ENCODE measurements at places on chromosomes 4 and X.

- no peak for DNase-seq
Measured at GRCh38 chrX:31123335-31123734, 51.5 kb upstream of the FTHL17 start.

DNA sequence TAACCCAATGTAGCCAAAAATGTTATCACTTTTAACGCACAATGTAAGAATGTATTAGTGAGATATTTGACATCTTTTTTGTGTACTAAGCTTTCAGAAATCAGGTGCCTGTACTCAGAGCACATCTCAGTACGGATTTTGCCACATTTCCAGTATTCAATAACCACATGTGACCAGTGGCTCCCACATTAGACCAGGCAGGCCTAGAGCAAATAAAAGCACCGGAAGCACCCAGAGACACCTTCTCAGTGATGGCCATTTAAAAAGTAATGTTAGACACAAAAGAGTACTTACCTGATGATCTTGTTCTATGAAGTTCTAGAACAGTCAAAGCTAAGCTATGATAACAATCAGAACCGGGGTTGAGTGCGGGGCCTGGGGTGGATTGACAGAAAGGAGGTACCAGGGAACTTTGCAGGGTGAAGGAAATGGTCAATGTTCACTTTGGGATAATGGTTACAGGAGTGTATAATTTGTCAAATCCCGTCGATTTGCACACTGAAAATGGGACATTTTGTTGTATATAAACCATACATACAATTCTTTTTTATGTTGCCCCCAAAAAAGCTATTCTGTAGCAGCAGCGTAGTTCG is 1.2 kb downstream of the CTPS2 start:
- DNase-seq, result peak; percentile 20

- DNase-seq, result no peak
Measured at GRCh38 chrX:11908371-11908770, 150.3 kb downstream of the MSL3 start.

- no peak for DNase-seq
Measured at GRCh38 chr4:2905544-2905943, 57.7 kb downstream of the NOP14 start.

DNA sequence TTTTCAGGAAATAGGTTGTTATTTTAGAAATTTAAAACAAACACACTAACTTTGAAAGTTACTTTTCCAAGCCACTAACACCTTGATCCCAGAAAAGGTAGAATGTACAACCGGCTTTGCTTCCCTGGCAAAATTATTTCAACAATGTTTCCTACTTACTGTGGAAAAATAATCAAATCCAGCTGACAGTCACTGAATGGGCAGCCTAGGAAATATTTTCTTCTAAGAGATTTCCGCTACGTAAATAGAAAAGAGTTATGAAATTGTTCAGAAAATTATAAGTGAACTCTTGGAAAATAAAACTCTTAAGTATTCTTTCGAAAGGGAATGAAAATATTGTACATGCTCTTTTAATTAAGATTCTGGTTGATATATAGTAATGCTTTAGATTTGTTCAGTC is 195.7 kb downstream of the GASK1B start:
- DNase-seq, result no peak

DNA sequence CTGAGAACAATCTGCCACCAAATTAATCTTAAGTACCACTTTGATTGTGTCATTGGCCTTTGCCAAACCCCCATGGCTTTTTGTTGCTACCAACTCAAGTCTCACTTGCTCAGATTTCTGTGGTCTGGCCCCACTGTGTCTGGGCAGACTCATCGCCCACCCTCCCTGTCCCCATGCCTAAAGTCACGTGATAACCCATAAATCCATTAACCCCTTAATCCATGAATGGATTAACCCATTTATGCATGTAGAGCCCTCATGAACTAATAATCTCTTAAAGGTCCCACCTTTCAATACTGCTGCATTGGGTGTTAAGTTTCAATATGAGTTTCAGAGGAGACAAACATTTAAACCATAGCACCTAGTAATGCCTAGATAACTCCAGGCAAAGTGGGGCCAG is 78.5 kb upstream of the BLTP1 start:
- DNase-seq, result no peak

- peak; percentile 57 for DNase-seq
Measured at GRCh38 chr4:2651998-2652397, 104.1 kb downstream of the TNIP2 start.

DNA sequence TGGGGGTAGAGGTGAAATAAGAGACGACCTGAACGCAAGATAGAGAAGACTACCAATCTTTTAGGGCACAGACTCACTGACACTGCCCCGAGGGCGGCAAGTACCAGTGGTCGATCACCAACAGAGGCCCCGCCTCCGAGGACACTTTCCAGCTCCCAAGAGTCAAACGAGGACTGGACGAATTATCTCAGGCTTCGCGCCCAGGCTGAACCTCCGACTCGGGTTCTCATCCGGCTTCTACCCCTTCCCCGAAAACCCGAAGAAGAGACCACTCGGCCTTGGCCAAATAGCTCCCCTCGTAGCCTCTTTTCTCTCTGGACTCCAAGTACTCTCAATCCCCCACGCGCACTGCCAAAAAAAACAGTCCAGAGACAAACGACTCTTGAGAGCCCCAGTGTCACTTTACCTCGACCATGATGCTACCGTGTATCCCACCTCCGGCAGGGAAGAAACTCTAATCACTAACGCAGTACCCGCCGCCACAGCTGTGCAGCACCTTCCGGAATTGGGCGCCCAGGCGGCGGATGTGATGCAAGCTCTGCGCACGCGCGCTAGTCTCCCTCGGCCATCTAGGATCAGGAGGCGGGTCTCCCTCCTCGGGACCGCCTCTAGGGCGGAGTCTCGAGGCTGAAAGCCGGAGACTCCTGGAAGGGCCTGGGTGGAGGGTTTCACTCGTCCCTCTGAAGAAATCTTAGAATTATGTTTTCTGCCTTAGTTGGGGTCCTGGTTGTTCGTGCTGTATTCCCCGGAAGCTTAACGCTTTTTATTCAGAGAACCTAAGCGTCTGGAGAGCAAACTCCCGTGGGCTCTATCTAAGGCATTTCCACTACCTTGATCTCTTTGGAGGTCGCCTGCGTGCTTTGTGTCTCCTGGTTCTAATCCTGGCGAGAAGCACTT is at the start of gene PLRG1:
Gene PLRG1 (minus strand): TSS at position 507 of the 897 bp plus-strand sequence. CDS start 92 bp downstream, at position 415.
- peak; percentile 68 for DNase-seq

GRCh38 chr4:140857111-140857510 is 100.9 kb upstream of the TBC1D9 start:
- DNase-seq, result no peak

DNA sequence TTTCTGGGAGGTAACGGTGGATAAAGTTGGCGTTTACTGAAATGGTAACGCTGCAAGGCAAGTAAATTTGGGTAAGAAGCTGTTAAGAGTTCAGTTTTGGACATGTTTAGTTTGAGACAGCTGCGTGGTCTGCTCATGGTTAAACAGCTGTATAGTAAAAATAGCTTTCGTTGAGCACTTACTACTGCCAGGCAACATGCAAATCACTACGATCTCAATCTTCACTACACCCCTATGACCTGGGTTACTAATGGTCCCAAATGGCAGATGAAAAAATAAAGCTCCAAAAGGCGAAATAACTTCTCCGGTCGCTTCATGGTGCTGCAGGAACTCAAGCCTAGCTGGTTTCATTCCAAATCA is 22.2 kb downstream of the FABP2 start:
- no peak for DNase-seq

- no peak for DNase-seq
Measured at GRCh38 chrX:123339221-123339905, 155.3 kb downstream of the GRIA3 start.

- DNase-seq, result peak; percentile 3
Measured at GRCh38 chr4:111435986-111436744, 709.1 kb upstream of the FAM241A start.

DNA sequence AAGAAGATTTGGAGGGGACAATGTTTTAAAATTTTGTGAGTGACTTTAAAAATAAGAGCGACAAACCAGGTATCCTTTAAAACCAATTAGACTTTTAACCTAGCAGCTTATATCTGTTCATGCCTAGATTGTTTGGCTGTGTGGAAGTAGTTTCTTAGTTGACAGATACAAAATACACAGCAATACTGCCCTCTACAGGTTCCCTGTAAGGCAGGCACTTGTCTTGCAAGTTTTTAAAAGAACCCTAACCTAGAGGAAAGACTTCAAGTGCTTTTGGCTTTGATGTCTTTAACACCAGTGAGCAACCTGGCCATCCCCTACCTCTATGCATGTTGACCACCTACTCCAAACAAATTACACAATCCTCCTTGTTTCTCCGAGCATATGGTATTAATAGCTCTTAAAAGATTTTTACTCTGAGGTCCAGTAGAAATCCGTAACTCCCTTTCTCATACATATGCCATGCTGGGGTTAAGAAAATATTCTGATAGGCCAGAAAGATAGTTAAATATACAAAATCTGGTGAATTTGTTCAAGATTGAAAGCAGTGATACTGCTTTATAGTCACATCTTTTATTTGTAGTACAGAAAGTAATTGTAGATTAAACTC is 273.0 kb downstream of the ARHGAP24 start:
- peak; percentile 87 for DNase-seq

DNA sequence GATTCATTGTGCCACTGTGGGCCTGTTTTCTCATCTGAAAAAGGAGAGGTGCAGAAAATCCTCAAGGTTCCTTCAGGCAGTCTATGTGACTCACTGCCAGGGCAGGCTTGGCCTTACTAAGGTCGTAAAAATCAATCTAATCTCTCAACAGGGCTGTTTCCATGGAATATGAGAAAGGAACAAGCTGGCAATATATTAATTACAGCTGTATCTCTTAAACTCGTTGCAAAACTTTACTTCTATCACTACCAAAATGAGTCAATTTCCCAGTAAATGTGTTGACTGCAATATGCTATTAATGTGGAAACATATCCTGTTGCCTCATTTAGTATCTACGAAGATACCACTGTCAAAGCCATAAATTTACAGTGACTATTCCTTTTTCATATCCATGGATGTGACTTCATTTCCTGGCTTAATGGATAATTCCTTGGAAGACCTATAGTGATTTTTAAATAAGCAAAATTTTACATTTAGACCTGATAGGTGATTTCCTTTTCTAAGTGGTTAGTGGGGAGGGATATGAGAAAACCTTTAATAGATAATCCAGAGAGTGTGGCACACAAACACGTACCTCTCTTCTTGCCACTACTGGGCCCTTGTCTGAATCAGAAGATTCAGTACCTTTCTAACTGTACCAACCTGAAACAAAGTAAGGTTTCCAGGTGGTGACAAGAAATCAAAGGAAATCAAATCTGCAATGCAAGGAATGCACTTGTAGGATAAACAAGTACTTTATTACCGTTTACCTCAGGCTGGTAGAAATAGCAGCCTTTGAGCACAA is 127.4 kb upstream of the FTHL17 start:
- DNase-seq, result no peak

- no peak for DNase-seq
Measured at GRCh38 chr4:123421227-123421936, 24.8 kb downstream of the SPRY1 start.

- no peak for DNase-seq
Measured at GRCh38 chr4:112510291-112511092, 5.5 kb downstream of the NEUROG2 start.

- DNase-seq, result no peak
Measured at GRCh38 chr4:154164931-154165839, 326.4 kb downstream of the DCHS2 start.

DNA sequence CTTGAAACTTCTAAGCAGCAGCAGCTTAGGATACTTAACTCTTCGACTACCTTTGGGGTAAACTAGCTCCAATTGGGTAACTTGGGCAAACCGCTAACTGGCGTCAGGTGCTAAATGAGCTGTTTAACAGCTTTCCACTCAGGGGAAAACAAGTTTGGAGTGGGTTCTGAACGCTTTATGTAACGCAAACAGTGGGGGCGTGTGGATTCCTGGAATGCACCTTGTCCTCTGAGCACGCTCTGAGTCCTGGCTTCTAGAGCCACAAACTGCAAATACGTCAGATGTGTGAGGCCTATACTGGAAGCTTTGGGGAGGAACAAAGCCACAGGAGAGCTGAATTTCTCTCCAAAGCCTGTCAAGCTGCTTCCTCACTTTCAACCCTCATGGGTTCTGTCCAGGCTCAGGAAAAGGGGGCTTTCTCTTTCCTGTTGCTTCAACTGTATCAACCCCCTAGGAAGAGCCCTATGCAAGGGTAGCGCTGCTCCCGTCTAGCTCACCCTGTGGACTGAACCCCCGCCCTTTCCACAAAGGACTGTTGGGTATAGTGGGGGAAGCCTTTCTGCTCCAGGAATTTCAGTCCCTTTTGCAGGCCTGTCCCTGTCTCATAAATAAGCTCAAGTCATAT is 4.5 kb upstream of the WDR1 start:
- DNase-seq, result no peak

DNA sequence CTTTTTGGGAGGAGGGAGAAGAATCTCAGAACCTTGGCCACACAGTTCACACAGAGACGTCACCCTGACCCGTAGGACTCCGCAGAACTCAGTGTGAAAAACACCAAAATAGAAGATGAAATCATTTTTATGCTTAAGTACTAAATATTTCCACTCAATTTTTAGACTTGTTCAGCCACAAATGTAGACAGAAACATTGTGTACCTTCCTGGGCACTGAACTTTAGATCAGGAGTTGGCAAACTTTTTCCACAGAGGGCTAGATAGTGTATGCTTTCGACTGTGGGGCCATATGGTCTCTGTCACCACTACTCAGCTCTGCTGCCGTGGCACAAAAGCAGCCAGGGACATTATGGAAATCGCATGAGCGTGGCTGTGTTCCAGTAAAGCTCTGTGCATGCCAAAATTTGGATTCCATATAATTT is 61.8 kb upstream of the STOX2 start:
- DNase-seq, result no peak

DNA sequence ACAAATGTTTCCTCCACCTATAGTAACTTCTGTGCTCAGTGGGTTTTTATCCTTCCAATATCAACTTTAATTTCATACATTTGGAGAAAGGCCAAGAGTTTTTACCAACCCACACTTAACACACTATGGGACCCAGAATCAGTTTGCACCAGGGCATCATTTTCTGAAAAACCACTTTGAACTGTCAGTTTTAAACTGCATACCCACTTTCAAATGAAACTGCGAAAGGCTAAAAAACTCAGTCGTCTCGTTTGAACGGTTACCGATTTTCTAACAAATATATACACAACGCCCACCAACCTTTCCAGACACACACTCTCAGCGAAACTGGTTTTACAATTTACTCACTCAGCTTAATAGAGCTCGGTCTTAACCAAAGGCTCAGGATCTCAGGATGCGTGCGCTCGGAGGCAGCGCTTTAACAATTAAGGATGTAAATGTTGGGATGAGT is 376 bp downstream of the ABCG2 start:
- DNase-seq, result no peak

DNA sequence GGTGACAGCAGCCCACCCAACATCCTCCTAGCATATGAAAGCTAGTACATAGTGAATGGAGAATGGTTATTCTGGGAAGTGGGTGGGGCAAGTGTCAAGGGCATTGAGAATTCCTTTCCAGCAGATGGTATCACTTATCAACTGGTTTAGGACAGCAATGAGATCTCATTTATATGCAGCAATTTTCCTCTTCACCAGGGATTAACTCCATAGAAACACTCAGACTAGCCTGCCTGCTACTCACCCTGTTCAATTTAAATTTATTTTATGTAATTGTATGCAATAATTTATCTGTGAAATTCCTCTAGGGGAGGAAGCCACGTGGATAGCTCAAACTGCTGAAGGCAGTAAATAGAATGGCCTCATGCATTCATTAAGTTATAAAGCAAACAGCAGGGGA is 101.6 kb upstream of the MID1IP1 start:
- no peak for DNase-seq

All from NCI-H510A treated with DMSO at 0.1 percent for 48 hours (cell line).